A375 (cell line): ENCODE measurements at places on chromosomes 3 and 15. TPM values are rescaled to one million over a fixed set of nuclear protein-coding genes. Genes with fewer than 3 reads are reported as not detected.

MINAR1 gene
- total RNA-seq, result 1.0 and 1.1 TPM in 2 replicates

PLSCR2 gene
- not detected in 2 replicates for total RNA-seq

ROBO2 gene
- total RNA-seq, result 1.4 and 2.7 TPM in 2 replicates

SCN11A gene
- total RNA-seq, result not detected in 2 replicates

EPB42 gene
- total RNA-seq, result not detected in 2 replicates

ATP10A gene
- total RNA-seq, result 9.6 and 10.7 TPM in 2 replicates

POTEB2 gene
- not detected in 2 replicates for total RNA-seq

SLC22A13 gene
- total RNA-seq, result 0.26 and 0.29 TPM in 2 replicates

CIB2 gene
- 0.64 and 5.3 TPM in 2 replicates for total RNA-seq

ZNF860 gene
- total RNA-seq, result 2.8 and 3.6 TPM in 2 replicates

MEF2A gene
- total RNA-seq, result 26.2 and 30.1 TPM in 2 replicates

PAQR9 gene
- not detected in 2 replicates for total RNA-seq

ACAD9 gene
- 37.2 and 41.0 TPM in 2 replicates for total RNA-seq

KNL1 gene
- 25.2 and 26.9 TPM in 2 replicates for total RNA-seq

CHRNA7 gene
- total RNA-seq, result 0.30 and 1.7 TPM in 2 replicates

EOMES gene
- 0.11 and 0.50 TPM in 2 replicates for total RNA-seq

ST3GAL6 gene
- 3.0 and 4.4 TPM in 2 replicates for total RNA-seq

C15orf62 gene
- total RNA-seq, result 0.49 and 0.88 TPM in 2 replicates

BCHE gene
- total RNA-seq, result 2.9 and 3.4 TPM in 2 replicates

NRROS gene
- total RNA-seq, result 1.3 and 1.4 TPM in 2 replicates

STAB1 gene
- total RNA-seq, result 0.15 TPM in 1 of 2 replicates, not detected in the other

PRR23A gene
- total RNA-seq, result not detected in 2 replicates

CISH gene
- 0.80 and 1.1 TPM in 2 replicates for total RNA-seq

TMEM108 gene
- total RNA-seq, result 0.34 and 0.45 TPM in 2 replicates

TRANK1 gene
- total RNA-seq, result 1.9 and 4.4 TPM in 2 replicates

CLDN11 gene
- 0.19 TPM in 1 of 2 replicates, not detected in the other for total RNA-seq
